HuH-7 (cell line): ENCODE measurements at places on chromosomes 3 and 15.

DNA sequence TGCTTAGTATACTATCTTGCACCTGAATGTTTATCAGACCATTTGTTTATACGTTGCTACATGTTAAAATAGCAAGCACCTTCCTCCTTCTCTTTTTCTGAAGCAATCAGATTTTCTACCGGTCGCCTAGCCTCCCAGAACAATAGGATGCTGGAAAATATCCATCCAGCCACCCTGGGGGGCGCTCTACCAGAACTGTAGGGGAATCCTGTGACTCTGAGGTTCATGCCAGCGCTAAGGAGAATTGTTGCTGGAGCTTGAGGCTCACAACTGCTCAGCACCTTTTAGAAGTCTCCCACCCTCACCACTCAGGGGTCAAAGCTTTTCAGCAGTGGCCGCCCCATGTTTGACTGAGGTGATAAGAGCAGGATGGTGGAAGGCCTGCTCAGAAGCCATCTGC is 27.5 kb downstream of the SQOR start:
- DNase-seq: no peak

- no peak for DNase-seq
Observed at GRCh38 chr15:101348015-101348414, 53.0 kb upstream of the SNRPA1 start.

- no peak for DNase-seq
Observed at GRCh38 chr15:42118650-42119445, 24.5 kb upstream of the PLA2G4D start.

GRCh38 chr15:68209272-68209671 is 4.1 kb upstream of the CALML4 start:
- DNase-seq: no peak

DNA sequence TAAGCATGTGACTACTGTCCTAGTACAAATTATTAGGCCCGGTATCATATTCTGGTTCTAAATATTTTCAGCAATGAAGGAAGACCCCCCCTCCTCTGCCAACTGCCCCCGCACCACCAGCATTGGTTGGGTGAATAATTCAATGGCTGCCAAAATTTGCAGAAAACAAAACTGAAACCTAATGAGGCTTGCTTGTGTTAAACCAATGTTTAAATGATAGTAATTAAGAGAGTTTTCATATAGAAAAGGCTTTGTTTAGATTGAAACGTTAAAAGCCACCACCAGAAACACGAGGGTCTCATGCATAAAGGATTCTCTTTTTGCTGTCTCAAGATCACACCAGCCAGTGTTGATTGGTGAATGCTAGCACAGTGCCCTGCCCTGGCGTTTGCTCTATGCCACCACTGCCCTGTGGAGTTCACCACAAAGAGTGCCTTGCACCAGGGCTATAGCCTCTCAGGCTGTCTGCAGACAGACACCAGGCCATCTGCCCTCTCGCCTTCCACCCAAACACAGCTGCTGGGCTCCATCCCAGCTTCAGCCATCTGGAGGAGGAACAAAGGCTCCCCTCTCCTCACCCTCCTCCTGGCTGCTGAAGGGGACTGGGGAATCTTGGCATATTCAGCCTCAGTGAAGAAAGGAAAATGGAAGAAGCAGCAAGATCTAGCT is 200.3 kb upstream of the PFN2 start:
- no peak for DNase-seq

GRCh38 chr3:141656771-141657170 is 81.3 kb upstream of the RNF7 start:
- DNase-seq: no peak

GRCh38 chr3:3951071-3951470 is 151.8 kb downstream of the LRRN1 start:
- DNase-seq: no peak
